ENCODE measurements at places on chromosomes 7 and 10.

- no peak for DNase-seq
Measured at GRCh38 chr7:151964951-151965350, 8.7 kb downstream of the GALNTL5 start.

DNA sequence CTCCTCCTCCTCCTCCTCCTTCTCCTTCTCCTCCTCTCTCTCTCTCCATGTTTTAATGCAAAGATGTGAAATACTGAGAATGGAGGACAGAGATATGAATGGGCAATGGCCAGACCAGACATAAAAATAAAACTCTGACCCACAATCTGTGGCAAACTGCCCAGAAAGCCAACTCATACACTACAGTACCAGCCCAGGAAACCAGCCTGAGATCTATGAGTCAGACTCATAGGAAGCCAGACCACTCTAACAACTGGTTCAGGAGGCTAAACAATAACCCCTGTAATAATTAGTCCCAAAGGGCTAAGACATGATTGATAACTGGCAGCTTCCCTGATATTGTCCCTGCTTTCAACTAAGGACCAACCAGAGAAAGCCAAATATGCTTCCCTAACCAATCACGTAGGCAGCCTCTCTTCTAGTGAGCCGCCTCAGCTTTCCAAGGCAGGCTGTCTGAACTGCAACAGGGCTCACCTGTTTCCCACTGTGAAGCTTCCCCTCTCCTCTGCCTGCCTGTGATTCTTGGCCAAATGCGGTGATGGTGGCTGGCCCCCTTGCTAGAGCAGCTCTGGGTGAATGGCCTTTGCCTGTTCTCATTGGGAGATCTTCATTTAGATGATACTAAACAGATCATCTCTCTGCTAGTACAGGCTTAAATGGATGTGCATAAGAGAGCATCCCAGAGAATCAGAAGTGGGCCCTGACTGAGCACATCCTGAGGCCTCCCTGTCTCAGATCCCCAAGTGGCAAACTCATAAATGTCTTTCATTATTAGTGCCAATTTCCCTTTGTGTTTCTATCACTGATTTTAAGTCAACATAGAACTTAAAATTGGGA, 817.6 kb downstream of the TNS3 start:
- DNase-seq: no peak

GRCh38 chr7:114939484-114940097, 17.7 kb downstream of the MDFIC start:
- DNase-seq: peak; percentile 17

- no peak for DNase-seq
Measured at GRCh38 chr10:79203833-79204232, 135.1 kb downstream of the ZMIZ1 start.

DNA sequence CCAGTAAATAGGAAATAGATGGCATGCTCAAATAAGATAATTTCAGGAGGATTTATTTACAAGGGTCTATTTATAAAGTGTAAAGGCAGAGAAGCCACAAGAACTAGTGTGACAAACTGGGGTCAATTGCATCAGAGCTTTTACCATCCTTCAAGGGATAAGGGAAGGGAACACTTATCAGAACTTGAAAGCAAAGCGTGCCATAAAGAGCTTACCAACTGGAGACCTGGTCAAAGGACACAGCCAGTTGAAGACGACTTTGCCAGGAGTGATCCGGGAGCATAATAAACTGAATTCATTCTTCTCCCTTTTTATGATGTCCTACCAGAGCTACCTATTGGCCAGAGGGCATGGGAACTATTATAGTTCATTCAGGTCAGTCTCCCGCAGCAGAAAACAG, 3.2 kb upstream of the PPP1R3A start:
- DNase-seq: no peak

- DNase-seq: no peak
Measured at GRCh38 chr10:71426058-71426605, 29.4 kb downstream of the CDH23 start.

- no peak for DNase-seq
Measured at GRCh38 chr7:138934861-138935260, 46.3 kb downstream of the KIAA1549 start.

- DNase-seq: no peak
Measured at GRCh38 chr7:96401200-96401599, 79.3 kb upstream of the SLC25A13 start.

DNA sequence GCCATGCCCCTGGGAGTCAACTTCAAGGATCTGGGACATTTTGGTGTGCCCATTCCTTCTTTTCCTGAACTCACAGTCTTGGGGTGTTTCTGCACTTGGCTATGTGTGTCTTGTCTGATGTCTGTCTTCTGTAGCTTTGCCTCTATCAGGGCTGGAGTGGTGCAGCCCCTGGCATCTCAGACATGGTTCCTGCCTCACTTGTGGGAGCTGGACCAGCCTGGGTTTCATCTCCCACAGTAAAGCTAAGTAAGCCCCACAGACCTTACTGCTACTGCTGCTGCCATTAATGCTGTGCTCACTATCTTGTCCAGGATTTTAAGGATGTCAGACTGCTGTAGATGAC, 59.0 kb downstream of the ADCYAP1R1 start:
- DNase-seq: no peak

GRCh38 chr7:146956321-146956720, 839.7 kb downstream of the CNTNAP2 start:
- DNase-seq: no peak

GRCh38 chr7:117381362-117381761, 45.9 kb downstream of the ASZ1 start:
- no peak for DNase-seq

- no peak for DNase-seq
Measured at GRCh38 chr7:96973986-96974385, 31.4 kb upstream of the DLX6 start.

GRCh38 chr10:45001381-45002148, 842 bp downstream of the ZNF22 start:
- DNase-seq: no peak

GRCh38 chr7:156386097-156386496, 254.5 kb upstream of the RNF32 start:
- DNase-seq: no peak

DNA sequence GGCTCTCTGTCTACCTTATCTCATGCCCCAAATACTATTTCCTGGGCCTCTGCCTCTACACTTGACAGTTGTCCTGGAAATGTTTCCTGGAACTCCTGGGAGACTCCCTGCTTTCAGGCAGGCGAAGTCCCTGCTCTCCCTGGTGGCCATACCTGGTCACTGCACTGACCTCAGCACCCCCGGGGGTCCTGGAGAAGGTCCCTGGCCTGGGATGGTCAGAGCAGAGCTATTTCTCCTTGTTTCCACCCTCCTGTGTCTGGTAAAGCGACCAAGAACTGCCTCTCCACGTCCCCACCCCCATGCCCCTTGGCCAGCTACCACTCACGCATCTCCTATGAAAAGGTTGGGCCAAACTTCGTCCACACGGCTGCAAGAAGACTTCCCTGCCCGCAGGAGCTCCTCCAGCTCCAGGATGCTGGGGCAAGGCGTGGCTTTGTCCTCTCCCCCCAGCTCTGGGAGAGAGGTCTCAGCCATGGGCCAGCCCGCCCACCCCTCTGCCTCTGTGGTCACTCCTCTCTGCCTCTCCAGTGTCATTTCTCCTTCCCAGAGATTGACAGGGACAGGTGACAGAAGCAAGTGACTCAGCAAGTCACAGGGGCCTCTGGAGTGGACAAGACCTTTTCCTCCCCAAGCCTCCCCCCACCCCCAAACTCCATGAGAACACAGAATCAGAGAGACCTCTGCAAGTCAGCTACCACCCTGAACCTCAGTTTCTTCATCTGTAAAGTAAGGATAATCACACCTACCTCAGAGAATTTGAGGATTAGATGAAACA, 2.6 kb upstream of the SAMD8 start:
- DNase-seq: no peak

GRCh38 chr7:139758388-139758787, 19.4 kb downstream of the HIPK2 start:
- no peak for DNase-seq

GRCh38 chr7:22429386-22429785, 70.6 kb downstream of the STEAP1B start:
- DNase-seq: no peak

GRCh38 chr7:24715171-24715570, 42.1 kb downstream of the GSDME start:
- no peak for DNase-seq

GRCh38 chr7:35261476-35262285, 7.8 kb upstream of the TBX20 start:
- DNase-seq: no peak

DNA sequence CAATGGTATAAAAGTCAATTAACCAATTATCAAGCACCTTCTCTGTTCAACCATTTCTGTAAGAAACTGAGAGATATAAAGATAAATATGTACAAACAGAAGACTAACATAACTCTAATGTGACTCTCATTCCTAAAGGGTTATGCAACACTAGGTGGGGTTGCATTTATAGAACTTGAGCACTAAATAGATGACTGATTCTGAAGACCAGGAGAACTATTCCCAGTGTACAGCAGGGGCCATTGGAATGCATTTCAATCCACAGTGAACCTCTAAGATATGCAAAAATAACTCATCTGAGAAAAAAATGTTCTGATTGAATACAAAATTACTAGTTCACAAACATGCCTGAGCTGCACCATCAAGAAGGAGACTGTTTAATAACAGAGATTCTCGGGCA, 341.2 kb upstream of the STEAP1 start:
- no peak for DNase-seq

- DNase-seq: no peak
Measured at GRCh38 chr10:17523246-17523753, 68.9 kb upstream of the ST8SIA6 start.

DNA sequence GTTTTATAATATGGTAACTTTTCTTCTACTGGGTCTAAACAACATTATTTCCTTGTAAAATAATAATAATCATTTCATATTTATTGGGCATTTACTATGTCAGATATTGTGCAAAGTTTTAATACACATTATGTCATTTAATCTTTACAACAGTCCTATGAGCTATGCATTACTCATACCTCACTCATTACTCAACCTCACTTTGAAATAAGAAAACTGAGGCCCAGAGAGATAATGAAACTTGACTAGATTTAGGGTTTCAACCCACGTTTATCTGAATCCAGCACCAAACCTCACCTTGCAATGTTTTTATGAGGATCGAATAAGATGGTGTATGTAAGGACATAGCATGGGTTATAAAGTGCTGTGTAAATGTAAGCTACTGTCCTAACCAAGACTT, 153.2 kb upstream of the SLC13A1 start:
- DNase-seq: no peak

DNA sequence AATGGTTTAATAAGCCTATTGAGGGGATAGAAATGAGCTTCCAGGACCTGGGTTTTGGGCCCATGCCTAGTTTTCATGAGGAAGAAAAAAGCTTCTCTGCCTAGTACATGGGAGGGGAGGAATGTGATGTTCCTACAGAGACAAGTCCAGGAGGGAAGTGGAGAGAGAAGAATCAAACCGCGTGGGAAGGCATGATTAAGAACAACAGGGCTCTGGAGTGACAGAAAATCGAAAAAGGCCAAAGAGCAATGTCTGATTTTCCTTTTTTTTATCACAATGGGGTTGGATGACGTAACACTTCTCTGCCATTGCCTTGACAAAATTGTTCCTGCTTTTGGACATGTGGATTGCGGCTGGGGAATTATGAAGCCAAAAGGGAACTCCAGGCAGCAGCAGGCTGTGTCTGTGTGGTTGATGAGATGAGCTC, 258.6 kb downstream of the CXCL12 start:
- DNase-seq: no peak

- DNase-seq: no peak
Measured at GRCh38 chr7:119515214-119515613, 757.8 kb upstream of the KCND2 start.

- DNase-seq: no peak
Measured at GRCh38 chr10:116526219-116526618, 19.5 kb upstream of the PNLIP start.

DNA sequence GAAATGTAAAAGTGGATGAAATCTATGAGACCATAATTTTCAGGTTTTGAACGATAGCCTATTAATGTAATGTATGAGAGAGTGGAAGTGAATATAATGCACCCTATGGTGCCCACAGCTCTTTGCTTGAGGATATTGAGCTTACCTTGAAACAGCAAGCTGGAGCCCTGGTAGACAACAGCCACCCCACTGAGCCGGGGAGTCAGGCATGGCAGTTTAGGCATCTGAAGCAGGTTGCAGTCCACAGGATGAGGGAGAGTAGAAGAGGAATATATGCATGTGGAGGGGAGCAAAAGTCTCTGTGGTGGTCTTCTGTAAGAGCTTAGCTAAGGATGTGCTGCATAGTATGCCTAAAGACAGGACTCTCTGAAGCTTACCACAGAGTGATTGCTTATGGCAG, 817.3 kb downstream of the DNAJB9 start:
- DNase-seq: no peak

GRCh38 chr10:2817940-2818636, 249.3 kb upstream of the PFKP start:
- DNase-seq: no peak

- DNase-seq: no peak
Measured at GRCh38 chr10:121633056-121633455, 34.8 kb upstream of the FGFR2 start.

- no peak for DNase-seq
Measured at GRCh38 chr7:3537210-3537875, 236.3 kb downstream of the SDK1 start.

GRCh38 chr7:46444256-46444655, 523.2 kb upstream of the IGFBP3 start:
- no peak for DNase-seq

DNA sequence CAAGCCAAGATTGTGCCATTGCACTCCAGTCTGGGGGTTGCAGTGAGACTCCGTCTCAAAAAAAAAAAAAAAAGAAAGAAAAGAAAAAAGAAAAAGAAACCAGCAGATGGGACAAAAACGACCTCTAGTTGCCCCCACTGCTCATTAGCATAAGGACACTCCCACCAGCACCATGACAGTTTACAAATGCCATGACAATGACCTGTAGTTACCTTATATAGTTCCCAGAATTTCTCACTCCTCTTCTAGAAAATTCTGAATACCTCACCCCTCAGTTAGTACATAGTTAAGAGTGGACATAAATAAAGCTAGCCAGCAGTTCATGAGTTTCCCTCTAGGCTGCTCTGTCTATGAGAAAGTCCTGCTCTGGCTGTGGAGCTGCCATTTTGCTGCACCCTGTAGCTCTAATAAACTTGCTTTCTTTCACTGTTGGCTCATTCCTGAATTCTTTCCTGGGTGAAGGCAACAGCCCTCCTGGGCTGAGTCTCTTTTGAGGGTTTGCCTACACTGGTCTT, 276.8 kb upstream of the AKR1E2 start:
- no peak for DNase-seq
